ENCODE measurements at places on chromosomes 6 and 20. TPM values are rescaled to one million over a fixed set of nuclear protein-coding genes. Genes with fewer than 3 reads are reported as not detected.

BACH2 gene
- total RNA-seq: 4.3 TPM

DNA sequence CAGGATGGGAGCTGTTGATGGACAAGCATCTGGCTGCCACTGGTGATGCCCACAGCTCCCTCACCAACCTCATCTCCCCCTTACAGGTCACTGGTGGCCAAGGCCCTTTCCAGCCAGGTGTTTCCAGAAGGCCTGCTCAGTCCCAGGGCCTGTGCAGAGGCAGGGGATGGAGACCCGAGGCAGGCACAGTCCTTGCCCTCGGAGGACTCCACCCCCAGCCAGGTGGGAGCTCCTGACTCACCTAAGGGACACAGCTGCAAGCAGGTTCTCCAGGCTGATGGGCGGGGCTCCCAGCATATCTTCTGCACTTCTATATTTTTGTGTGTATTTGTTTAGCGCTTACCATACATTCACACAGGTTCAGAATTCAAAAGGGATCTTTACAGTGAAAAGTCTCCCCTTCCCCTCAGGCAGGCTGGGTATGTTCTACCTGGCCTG is 17.4 kb downstream of the PRPH2 start:
- no peak for DNase-seq

HCRTR2 gene
- not detected for total RNA-seq

DNA sequence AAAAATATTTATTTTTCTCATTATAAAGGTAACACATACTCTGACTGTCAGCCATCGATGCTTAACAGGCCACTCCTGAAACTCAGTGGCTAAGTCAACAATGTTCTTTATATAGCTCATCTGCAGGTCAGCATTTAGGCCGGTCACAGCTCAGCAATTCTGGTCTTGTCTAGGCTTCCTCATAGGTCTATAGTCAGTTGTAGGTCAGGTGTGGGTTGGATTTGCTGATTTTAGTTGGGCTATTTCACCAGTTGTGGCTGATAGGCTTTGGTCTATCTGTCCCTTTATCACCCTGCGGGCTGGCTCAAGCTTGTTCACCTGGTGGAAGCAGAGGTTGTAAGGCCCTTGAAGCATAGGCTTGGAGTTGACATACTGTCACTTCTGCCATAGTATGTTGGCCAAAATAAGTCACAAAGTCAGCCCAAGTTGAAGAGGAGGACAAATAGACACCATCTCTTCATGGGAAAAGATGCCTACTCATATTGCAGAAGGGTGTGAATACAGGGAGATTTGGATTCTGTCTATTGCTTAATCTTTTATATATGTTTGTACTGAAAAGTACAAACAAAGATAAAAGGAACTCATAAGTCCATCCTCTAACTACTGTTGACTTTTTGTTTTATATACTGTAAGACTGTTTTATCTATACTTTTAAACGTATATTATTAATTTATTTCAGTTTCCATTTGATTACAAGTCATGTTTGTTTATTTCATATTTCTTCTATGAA is 75.0 kb downstream of the BCKDHB start:
- DNase-seq: no peak

CCN6 gene
- total RNA-seq: not detected

C6orf15 gene
- not detected for total RNA-seq

RNF182 gene
- 0.89 TPM for total RNA-seq
